ENCODE measurements at places on chromosomes 1 and 21.

DNA sequence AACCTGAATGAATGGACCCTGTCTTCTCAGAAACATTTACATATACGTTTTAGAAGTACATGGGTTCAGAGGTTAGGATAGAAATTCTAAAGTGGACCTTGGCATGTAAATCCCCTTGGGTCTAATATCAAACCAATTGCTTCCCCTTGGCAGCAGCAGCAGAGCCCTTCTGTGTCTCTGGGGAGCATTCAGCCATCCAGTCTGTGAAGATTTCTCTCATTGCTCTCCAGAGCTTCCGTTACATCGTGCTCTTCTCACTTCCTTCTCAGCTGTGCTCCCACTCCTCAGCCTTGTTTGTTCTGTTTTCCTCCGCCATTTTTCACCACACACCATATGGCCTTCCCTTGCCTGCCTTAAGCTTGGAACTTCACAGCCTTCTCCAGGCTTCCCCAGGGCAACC, 61.5 kb upstream of the ATP1B1 start:
- DNase-seq, result no peak

GRCh38 chr1:156698995-156699394, 6.4 kb downstream of the CRABP2 start:
- DNase-seq, result no peak

DNA sequence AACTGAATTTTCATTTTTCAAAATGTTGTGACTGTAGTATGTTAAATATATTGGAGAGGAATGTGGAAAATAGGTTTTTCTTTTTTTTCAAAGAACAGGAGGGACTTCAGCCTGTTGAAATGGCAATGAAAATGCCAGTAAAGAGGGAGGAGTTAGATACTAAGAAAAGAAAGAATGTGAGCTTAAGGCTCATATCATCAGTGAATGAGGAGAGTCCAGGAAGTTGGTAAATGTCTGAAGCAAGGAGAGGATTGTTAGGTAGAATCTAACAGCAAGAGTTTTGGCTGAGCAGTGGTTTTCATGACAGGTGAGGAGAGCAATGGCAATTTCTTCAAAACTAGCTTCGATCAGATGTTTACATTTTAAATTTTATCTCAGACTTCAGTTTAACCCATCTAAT, 43.0 kb downstream of the PLA2G4A start:
- no peak for DNase-seq

DNA sequence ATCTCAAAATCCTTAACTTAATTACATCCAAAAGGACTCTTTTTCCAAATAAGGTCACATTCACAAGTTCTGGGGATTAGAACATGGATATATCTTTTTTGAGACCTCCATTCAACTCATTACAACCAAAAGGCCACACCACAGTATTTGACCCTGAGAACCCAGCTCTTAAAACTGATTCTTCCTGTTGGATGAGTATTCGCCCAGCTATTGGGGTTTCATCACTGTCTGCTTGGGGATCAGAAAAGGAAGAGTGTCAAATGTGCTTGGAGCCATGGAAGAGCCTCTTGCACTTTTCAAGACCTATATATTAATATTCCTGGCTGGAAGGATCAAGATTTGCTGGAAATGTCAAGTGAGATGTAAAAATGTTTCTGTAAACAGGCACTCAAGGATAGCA, 5.4 kb upstream of the TINAGL1 start:
- no peak for DNase-seq

- DNase-seq, result no peak
Measured at GRCh38 chr21:20311234-20311787, 686.9 kb upstream of the NCAM2 start.

DNA sequence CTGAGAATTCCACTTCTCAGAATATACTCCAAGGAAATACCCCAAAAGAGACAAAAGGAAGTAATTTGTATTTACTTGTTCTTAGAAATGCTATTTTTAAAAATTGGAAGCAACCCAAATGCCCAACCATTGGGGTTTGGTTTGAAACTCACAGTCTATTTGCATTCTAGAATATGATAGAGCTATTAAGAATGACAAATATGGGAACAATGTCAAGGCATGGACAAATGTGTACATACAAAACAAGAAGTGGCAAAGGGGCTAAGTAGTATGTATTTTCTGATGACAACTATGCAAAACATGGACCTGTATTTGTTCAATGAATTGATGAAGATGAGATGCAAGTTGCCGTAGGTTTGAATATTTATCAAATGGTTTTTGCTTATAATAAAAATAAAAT, 32.8 kb downstream of the KCNA2 start:
- DNase-seq, result no peak

DNA sequence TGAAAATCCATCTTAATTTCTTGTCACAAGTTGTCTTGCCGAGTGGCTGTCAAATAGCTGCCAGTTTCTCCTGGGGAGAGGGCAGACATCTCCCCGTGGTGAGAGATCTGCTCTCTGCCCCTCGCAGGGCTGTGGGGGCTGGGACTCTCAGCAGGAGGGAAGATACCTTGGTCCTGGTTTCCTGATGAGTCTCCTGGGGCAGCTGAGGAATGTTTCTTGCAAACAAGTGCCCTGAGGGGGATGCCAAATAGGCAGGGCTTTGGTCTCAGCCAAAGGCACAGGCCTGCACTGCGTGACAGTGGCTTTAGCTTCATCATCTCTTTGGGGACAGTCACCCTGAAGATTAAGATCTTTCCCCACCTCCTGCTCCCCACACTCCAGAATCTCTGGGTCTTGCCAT, 40.9 kb downstream of the SYT6 start:
- DNase-seq, result no peak

GRCh38 chr1:16155537-16156410, at the start of gene EPHA2:
Gene EPHA2, minus strand, starts transcription at chr1:16156069. Its CDS starts 137 bp downstream, at chr1:16155932.
- DNase-seq, result no peak

- DNase-seq, result no peak
Measured at GRCh38 chr1:91054780-91055481, 33.1 kb upstream of the ZNF644 start.

- no peak for DNase-seq
Measured at GRCh38 chr1:164640686-164641352, 81.8 kb downstream of the PBX1 start.

DNA sequence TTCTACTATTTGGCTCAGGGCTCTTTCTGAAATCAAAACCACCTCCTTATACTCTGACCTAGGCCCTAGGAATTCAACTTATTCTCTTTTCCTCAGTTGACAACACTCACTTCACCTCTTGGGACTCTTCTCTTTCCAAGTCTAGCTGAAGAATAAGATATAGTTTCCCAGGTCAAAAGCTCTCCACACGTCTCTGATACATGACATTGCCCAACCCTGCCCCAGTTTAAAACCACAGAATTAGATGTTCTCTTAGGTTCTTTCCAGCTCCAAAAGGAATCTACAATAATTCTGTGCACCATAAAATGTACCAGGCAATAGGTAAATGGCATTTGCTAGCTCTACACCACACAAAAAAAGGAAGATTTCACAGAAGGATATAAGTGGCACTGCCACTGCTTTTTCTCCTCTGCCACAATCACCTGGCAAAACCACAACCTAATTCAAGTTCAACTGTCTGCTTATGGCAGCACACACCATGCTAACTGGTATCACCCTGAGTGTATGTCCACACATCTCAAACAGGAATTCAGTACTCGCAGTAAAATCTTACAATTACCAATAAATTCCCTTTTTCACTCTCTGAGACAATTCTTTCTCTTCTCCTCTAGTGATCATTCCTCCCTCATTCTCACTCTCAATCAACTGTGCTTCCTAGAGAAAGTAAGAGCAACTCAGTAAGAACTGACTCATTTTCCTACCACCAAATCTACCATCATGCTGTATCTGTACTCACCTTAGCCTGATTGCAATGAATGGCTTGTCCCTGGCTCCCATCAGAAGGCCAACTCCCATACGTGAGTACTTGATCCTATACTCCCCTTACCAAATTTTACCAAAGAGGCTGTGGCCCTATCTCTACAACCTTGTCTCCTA, 27.3 kb downstream of the ZBTB8OS start:
- no peak for DNase-seq

DNA sequence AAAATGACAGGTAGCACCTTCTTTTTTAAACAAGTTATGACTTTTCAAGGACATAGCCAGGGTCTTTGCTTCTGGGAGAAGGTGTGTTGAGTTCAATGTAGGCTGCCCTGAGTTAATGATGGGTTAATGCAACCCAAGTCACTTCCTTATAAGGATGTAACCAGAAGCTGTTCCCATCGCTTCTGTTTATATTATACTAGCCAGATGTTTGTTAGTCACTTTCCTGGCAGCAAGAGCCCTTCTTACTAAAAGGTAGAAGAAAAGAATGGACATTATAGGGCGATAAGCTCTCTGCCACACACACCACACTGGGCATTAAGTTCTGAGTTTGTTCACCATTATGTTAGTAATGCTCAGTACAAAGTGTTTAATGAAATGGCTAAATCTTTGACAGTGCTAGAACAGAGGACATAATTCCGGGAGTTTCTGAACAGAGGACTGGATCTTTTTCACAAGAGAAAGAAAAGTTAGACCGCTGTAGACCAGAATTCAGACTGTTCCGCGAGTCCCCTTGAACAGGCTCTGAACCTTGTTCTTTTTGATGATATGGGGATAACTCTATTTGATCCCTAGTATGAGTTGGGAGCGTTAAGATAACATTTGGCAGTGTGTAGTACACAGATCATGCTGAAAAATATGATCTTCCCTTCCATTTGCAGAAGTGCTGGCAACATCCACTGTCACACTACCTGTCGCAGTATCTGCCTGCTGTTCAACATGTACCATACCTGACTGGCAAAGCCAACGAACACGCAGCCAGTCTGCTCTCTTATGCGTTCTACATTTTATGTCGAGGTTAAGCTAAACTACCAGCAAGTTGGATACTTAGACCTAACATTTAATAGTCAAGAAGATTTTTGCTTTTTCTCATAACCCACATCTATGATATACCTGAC, 41.0 kb downstream of the DEGS1 start:
- no peak for DNase-seq

DNA sequence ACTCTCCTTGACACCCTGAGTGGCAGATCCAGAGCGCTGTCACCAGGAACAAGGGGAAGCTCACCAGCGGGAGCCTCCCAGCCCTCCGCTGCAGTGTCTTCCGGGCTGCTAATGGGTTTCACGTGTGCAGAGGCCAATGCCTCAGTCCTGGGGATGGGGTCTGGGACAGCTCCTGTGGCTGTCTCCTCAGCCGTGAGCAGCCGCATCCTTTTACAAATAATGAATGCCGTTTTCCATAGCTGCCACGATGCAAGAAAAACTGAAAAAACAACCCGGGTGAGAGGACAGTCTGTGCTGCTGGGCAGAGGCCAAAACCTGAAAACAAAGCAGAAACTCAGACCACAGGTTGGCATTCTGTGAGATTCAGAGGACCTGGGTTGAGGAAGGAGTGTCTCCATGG, 212.2 kb upstream of the RAB4A start:
- DNase-seq, result peak; percentile 11

DNA sequence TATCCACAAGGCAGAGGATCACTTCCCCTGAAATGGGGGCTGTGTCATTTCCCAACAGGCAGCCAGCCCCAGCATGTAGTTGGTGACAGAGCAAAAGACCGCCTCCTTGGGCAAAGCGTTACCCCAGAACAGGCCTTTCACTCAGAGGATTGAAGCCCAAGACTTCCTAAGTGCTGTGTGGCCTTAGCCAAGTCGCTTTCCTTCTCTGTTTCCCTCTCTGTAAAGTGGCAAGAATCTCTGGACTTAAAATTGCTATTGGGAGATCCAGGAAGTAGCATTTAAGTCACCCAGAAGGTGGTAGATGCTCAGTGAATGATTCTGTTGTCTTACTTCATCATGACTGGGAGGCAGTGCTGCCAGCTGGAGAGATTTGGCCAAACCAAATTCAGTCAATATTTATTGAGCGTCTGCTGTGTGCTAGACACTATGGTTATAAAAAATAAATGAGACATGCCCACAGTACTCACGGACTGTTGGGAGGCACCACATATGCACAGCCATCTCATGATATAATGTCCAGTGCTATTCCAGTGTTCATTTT, 35.3 kb downstream of the NIPAL3 start:
- no peak for DNase-seq

DNA sequence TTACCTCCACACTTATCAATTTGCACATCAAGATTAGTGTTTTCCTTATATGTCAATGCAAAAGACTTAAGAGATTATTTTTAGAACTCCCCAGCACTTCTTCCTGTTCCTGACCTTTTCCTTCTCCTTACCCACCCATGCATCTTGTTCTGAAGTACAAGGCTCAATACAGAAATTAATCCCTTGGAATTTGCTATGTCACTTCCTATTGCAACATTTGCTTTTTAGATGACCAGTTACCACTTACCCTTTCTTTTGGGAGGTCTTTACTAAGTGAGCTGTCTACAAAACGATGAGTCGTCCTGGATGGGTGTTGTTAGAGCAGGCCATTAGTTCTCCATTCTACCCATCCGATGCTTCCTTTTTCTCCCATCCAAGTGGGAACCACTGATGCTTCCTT, 221.2 kb downstream of the FMN2 start:
- DNase-seq, result no peak

GRCh38 chr21:41834926-41835663, 44.0 kb downstream of the PRDM15 start:
- no peak for DNase-seq

DNA sequence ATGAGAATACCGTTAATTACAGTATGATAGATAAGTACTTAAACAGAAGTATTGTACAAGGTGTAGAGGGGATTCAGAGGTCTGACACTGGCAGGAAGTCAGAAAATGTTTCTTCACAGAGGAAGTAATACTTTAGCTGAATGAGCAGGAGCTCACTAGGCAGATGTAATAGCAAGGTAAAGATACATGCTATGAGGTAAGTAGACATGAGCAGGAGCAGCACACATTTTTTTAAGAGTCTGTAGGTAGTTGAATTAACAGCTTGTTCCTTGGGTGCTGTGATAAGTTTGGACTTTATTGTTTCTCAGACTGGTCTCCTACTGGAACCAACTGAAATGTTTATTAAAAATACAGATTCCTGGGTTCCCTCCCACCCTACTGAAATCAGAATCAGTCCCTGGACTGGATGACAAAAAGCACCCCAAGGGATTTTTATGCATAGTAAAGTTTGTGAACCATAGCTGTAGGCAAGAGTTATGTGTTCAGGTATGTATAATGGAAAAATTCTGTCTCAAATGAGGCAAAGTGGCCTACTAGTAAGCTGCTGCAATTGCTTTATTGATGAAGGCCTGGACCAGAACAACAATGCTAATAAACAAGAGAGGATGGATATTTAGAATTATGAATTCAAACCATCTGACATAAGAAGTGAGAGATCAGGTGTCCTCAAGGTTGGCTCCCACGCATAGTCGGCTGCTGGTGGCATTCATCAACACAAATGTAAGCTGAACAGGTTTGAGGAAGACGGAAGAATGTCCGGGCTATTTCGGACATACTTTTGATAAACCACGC, 902 bp downstream of the AP4B1 start:
- no peak for DNase-seq

DNA sequence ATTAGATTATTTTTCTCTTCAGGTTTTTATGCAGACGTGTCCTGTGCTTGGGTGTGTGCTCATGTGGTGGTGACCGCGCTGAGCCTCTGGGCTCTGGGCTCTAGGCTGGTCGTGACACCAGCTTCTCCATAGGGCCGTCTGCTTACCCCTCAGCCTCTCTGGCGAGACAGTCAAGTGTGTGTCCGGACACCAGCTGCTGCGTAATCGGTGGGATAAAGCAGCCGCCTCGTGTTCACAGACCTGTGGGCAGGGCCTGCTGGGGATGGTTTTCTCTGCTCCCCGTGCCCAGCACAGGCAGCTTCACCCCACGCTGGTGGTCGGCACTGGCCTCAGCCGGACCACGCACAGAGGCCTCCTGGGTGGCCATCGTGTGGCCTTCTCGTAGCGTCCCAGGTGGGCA, 33.6 kb upstream of the DIP2A start:
- DNase-seq, result no peak

GRCh38 chr1:119806489-119806888, 4.8 kb downstream of the REG4 start:
- no peak for DNase-seq

All from NCI-H446 treated with DMSO at 0.1 percent for 48 hours (cell line).